ENCODE measurements at places on chromosomes 1 and 21.

- no peak for DNase-seq
Observed at GRCh38 chr1:202694314-202694713, 15.9 kb downstream of the SYT2 start.

DNA sequence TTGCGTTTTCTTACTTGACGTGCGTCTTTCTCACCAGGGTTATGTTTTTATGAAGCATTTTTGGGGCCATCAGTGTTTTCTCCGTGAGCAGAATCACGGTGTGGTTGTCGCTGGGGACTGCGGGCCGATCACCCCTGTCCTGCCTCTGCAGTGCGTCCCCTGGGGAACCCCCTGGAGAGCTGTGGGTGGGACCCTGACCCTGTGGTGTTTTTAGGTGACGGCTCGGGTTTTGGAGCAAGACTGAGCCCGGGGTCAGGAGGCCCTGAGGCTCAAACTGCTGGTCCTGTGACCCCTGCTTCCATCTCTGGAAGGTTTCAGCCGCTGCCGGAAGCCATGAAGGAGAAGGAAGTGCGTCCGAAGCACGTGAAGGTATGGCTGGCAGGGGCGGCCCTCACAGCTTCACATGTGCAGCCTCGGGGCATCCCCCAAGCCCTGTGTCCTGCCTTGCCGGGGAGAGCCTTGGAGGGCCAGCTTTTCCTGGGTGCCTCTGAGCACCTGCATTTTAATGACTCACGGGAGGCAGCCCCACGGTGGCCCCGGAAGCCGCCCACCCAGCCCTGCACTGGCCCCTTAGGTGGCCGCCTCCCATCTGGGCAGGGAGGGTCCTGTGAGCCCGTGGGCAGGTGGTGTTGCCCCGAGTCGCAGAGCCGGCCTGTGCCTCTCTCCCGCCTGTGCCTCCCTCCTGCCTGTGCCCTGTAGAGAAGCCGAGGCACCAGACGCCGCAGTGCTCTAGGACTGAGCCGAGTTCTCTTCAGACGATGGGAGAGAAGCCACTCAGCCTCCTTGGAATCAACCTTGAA is 36.7 kb upstream of the DIP2A start:
- DNase-seq = no peak

GRCh38 chr1:228082918-228083870 is 686 bp downstream of the ARF1 start:
- DNase-seq = no peak

DNA sequence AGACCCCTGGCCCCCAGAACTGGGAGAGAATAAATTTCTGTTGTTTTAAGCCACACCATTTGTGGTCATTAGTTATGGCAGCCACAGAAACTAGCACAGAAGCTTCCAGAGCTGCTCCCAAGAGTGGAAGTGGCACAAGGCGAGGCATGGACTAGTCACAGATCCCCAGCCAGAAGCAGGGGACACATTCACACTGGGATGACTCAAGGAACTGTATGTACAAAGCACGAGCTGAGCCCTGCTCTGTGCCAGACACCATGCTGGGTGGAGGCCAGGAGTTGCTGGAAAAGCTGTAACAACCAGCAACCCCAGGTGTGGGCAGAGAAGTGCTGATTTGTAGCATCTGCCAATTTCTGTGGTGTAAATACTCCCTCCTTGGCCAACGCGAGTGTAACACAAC is 55.6 kb downstream of the TCP10L start:
- DNase-seq = no peak

DNA sequence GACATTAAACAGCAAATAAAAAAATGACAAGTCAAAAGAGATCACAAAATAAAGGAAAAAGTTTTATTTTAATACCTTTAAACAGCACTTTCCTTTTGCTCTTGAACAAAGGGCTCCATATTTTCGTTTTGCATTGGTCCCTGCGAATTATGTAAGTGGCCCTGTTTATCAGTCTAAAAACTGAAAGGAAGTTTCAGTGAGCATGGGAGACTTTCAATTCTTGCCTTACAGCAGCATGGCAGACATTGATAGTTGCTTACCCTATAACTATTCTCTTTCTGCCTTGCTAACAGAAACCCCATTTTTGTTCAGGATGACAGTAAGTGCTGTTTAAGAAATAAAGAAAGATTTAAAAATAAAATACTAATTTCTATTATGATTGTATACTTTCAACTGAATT is 5.2 kb upstream of the SH3GLB1 start:
- no peak for DNase-seq

GRCh38 chr1:53183095-53183990 is 13.3 kb upstream of the CPT2 start:
- DNase-seq = no peak

DNA sequence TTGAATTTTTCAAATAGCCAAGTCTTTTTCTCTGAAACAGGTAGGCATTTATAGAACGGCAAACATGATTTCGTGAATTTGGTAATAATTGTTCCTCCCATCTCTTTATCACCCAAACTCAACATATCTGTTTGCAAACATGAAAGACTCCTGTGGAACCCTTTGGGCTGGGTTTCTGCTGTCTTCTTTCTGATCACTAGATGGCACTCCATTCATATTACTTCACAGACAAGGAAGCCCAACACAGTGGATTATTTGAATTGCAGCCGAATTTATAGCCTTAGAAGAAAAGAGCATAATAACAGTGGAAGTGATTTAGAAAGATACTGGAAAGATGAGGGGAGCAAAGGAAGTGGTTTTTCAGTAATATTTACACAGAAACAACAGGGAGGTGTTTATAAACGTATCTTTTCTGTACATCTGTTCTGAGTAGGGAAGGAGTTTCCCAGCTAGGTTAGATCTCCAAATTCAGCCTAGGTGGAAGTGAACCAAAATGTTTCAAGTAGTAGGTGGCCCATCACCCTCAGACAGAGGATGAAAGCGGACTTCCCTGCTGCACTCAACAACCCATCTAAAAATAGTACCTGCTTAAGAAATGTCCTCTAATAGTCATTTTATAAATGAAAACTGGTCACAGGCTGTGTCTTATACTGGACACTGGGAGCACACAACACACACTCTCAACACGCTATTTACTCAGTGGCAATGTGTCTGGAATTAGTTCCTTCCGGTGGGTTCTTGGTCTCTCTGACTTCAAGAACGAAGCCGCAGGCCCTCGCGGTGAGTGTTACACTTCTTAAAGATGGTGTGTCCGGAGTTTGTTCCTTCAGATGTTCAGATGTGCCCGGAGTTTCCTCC is 67.6 kb downstream of the MAP3K21 start:
- DNase-seq = no peak

DNA sequence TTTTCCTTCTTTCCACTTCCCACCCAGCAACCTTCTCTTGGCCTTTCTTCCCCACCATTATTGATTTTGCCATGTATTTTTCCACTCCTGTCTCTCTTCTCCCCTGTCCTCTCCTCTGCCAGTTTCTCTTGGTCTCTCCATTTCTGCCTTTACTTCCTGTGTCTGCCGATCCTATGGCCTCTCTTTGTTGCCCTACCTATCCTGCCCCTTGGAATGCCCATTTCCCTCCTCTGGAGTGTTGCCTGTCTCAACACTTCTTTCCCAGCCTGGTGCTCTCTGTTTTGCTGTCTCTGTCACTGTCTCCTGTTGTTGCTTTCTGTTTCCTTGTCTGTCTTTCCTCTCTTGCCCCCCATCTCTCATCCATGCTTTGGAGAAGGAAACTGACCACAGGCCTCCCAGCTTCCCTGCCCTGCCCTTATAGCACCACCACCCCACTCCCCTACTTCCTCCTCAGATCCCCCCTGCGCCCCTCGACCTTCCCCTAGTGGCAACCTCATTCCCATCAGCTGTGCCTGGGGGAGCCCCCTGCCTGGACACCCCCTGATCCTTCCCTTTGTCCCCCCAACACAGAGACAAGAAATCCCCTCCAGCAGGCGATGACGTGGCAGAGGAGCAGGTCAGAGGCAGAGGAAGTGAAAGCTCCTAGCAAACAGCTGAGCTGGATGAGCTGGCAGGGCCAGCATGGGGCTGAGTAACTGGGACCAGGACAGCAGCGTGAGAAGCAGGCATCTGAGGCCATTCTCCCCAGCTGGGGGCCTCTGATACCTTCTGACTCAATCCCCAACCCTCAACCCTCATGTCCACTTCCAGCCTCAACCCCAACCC is 6.6 kb upstream of the ETV3L start:
- peak; percentile 33 for DNase-seq

- DNase-seq = no peak
Observed at GRCh38 chr1:2541619-2542245, 11.7 kb upstream of the HES5 start.

GRCh38 chr1:26060832-26061574 is 6.4 kb downstream of the TRIM63 start:
- no peak for DNase-seq

DNA sequence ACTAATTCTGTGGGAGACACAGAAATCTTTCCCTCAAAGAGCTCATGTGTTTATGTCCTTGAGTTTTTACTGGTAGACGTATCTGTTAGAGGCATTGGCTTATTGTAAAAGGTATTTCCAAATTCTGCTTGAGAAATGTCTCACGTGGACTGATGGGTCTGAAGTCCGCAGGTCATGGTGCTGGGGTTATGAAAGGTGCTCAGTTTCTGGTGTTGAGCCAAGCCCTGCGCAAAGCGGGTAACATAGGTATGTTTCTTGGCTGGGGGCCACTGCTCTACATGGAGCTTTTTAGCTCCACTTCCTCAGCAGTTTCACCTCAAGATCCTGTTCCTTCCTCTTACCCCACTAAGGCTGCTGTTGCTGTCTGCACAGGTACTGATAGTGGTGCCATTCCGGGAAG is 10.8 kb downstream of the UTP25 start:
- no peak for DNase-seq

- no peak for DNase-seq
Observed at GRCh38 chr1:183040547-183040971, 17.3 kb downstream of the LAMC1 start.

Data from activated naive CD8-positive, alpha-beta T cell treated with anti-CD3 and anti-CD28 coated beads for 36 hours (primary cell).